ENCODE measurements at places on chromosomes 4 and X.

- no peak for DNase-seq
Observed at GRCh38 chrX:88135735-88136134, 611.3 kb upstream of the CPXCR1 start.

DNA sequence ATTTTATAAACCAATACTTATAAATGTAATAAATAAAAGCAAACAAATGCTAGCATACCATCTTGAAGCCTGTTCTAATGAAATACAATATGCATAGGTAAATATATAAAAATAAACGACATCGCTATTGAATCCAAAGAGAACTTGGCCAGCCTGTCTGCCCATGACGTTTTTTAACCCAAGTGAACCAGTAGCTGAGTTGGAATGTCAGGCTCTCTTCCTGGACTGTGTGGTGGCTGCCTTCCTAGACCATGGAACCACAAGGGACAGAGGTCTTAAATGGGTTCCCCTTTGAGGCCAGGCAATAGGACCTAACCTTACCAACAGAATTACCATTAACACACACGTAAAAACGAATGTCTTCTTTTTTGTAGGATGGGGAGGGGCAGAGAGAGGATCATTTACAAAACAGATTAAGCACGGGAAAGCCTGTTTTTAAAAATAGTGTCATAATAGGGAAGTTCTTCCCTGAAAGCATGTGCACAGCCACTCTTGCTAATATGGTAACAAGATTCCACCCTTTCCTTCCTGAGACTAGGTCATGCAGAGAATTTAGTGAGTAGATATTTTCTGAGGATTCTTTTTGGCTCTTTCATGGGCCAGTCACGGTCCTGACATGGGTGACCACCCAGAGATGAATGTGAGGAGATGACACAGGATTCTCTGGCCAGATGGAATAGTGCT lies 69.4 kb upstream of the ACSL1 start:
- no peak for DNase-seq

DNA sequence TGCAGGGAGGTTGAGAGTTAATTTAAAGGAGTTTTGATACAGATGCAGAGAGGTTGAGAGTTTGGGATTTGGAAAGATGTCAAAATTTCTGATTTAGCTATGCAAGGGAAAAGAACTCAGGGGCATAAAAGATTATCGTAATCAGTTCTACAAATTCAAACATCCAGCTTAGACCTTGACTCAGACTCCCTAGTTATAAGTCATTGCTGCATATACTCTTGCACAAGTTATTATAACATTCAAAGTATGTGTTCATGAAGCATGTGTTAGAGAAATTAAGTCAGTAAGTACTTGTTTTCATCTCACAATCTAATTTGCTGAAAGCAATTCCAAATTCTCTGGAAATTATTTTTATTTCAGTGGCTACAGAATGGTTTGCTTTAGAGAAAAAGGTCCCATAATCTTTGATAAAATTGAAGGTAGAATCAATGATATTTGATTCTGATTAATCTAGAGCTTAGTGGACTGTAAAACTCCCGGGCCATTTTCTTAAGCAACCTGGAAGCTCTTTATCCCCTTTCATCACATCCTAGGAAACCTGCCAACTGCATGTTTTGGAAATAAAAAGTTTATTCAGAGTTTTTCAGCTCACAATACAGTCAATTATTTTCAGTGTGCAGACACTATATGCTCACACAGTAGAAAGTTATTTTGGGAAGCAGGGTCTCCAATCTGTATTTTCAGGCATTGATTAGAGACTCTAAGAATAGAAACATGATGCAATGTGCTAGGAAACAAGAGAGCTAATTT lies 132.9 kb upstream of the SPANXC start:
- no peak for DNase-seq

DNA sequence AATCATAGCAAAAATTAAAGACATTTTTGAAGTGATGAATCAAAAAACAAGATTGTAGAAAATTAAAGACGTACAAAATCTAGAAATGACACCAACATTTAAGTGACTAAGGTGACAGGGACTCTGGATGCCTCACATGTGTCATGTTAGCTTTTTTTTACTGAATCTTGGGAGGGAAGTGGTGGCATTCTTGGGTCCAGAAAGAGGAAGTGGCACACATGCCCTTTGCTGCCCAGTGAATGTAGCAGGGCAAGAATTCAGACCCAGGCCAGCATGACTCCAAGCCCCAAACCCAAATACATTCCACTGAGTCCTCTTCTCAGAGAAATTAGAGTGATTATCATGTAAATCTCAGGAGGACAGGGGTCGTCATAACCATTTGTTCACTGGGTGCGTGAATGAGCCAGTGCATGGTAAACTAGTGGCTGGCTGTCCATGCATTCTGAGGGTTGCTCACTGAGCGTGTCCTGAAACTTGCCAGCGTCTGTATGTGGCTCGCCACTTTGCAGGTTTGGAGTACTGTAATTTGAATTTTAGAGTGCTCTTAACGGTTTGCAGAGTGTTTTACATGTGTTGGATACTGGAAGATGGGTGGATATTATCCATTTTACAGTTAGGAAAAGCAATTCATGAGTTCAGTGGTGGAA lies 55.4 kb upstream of the TBC1D14 start:
- no peak for DNase-seq

GRCh38 chr4:38318737-38319455 lies 345.1 kb upstream of the KLF3 start:
- DNase-seq, result peak; percentile 34

GRCh38 chr4:24890561-24891126 lies 22.2 kb downstream of the CCDC149 start:
- no peak for DNase-seq

DNA sequence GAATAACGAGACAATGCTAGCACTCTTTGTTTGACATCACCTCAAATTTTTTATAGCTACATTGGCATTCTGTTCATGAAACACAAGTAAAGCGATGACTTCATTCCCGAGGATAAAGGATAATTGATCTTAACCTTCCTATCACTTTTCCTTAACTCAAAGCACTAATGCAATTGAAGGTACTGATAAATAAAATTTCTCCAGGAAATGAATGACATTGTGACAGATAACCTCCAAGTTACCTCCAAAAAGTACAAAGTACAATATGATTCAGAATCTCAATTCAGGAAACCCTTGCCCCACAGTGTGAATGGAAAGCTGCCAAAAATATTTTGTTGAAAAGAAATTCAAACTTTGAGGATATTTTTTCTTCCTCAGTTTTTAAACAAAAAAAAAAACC lies 1.8 kb downstream of the PRSS12 start:
- DNase-seq, result no peak

GRCh38 chrX:58051346-58051745 lies 141.1 kb upstream of the ZXDA start:
- no peak for DNase-seq

DNA sequence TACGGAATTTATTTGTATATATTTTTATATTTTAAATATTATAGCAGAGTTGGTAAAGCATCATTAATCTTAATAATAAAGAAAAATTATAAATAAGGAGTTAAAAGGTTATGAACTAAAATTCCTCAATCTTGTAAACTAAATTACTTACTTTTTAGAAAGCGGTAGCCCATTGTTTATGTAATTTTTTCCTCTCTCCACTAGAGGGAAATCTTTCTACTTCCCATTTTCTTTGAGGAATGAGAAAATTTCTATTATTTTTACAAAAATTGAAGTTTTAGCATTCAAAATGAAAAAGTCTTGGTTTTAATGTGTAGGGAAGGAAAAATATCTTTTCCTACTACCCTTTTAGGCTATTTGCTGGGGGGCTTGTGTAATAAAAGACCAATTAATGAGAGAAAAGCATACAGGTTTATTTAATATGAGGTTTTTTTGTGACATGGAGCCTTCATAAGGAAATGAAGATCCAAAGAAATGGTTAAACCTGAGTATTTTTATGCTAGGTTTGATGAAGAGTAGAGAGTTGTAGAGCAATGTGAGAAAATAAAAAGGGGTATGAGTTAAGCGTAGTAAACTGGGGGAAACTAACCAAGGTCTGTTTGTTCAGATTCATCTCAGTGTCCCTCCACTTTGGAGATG lies 68.7 kb upstream of the ADAD1 start:
- no peak for DNase-seq

GRCh38 chrX:3191201-3191600 lies 149.9 kb downstream of the ARSF start:
- DNase-seq, result no peak

DNA sequence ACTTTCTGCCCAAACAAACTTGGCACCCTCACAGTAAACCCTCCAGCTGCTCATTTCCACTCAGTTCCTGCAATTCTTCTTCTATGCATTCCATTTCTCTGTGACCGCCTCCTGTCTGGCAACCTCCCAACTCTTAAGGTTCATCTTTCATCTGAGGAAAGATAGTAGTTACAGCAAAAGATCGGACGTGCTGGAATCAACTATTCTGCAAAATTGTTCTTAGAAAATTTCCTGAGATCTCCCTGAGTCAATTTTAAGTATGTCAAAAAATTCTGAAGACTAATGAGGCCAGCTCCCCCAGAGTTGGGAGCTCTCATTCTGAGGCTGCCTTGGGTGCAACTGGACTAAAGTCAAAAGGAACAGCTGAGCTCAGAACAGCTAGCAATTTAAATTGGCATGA lies 1026.0 kb downstream of the ADGRL3 start:
- DNase-seq, result no peak

DNA sequence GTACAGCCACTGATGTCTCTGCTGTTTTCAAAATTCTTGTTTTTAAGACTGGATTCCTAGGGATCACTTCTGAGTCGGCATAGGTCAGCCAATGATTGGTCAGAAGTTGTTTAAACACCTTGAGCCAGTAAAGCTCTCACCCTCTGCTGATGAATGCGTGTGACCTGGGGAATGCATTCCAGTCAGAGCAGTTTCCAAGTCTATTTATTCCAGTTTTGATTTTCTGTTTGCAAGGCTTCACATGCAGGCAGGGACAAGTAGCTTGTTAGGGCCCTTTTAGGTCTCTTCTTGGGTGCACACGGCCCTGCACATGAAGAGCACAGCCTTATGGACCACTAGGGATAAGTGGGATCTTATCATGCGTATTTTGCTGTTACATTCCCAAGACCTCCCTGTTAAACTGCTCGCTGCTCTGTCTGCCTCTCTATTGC lies 47.0 kb downstream of the KLHL15 start:
- no peak for DNase-seq

GRCh38 chrX:17567187-17567586 lies 170.1 kb upstream of the SCML1 start:
- DNase-seq, result no peak

DNA sequence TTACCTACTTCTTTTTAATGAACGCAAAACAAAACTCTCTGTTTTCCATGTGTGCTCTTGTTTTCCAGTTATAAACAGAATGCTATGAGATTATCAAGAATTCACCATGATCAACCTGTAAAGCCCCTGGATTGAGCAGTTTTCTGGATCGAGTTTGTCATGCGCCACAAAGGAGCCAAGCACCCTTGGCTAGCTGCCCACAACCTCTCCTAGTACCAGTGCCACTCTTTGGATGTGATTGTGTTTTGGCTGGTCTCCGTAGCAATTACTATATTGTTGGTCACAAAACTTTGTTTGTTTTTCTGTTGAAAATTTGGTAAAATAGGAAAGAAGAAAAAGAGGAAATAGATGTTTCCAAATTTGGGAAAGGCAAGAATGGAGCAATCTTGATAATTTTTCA lies 51.1 kb downstream of the UGT2B7 start:
- no peak for DNase-seq

- no peak for DNase-seq
Observed at GRCh38 chr4:120995266-120996010, 72.9 kb upstream of the PRDM5 start.

DNA sequence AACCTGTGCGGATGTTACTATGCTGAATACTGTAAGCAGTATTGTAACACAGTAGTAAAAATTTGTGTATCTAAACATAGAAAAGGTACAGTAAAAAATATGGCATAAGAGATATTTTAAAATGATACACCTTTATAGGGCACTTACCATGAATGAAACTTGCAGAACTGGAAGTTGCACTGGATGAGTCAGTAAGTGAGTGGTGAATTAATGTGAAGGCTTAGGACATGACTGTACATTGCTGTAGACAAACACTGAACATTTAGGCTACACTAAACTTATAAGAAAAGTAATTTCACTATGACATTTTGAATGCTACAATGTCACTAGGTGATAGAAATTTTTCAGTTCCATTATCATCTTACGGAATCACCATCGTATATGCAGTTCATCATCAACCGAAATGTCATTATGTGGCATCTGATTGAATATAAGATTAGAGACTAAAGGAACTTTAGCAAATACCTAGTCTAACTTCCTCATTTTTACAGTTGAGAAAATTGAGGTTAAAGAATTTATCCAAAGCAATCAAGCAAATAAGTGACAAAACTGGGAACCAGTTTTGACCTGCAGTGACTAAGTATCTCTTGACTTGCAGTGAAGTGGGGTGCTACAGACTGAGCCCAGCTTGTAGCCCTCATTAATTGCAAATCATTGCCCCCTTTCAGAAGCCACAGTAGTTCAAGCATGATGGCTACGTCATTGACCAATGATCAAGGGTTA lies 55.3 kb downstream of the EGF start:
- DNase-seq, result no peak

- no peak for DNase-seq
Observed at GRCh38 chr4:123651536-123652180, 255.1 kb downstream of the SPRY1 start.

DNA sequence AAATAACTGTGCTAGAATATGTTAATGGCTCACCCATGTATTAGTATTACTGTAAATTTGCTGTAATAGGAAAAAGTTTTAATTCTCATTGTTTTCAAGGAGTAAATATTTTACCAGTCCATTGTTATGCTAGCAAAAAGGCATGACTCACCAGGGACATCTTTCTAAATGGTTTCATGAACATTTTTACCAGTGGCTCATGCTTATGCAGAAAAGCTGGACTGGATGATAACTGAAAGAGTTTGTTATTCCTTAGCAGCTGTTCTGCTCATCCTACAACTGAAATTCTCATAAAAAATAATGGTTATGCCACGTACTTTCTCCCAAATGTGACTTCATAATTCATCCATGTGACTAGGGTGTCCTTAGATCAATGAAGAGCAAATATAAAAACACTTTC lies 111.9 kb upstream of the PCDH18 start:
- DNase-seq, result no peak

- DNase-seq, result no peak
Observed at GRCh38 chr4:1500966-1501753, 94.9 kb upstream of the NKX1-1 start.

DNA sequence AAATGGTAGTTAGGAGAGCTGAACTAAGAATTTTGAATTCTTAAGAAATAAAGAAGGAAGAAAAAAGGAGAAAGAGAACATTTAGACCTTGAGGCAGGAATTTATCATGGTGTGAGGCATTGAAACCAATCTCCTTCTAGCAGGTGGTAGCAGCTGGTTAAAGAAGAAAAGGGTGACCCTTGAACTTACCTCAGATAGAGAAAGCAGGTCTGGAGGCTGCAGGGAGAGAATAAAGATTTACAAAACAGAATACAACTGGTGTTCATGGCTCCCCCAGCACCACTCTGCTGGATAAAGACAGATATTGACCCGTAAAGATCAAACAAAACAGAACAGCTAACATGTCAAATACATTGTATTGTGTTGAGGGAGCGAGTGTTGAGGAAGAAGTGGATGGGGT lies 56.0 kb downstream of the NCAPG start:
- DNase-seq, result no peak

DNA sequence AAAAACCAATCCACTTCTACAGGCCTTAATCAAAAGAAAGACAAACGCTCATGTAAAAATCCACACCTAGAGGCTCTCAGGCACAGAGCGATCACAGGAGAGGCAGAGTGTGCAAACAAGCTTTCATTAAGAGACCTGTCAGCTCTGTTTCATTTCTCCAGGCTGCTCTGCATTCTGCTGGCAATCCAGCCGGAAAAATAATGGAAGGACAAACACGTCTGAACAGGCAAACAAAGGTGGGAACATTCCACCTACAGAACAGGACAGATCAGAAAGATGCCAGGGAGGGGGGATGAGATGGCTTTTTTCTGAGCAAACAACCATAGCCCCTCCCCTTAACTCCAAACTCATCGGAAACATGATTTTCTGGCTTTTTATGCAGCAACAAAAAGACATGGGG lies 9.7 kb downstream of the SOD3 start:
- no peak for DNase-seq
